ENCODE measurements at places on chromosomes 7 and 10.

GRCh38 chr7:112143136-112143535, 63.1 kb downstream of the DOCK4 start:
- DNase-seq, result no peak

DNA sequence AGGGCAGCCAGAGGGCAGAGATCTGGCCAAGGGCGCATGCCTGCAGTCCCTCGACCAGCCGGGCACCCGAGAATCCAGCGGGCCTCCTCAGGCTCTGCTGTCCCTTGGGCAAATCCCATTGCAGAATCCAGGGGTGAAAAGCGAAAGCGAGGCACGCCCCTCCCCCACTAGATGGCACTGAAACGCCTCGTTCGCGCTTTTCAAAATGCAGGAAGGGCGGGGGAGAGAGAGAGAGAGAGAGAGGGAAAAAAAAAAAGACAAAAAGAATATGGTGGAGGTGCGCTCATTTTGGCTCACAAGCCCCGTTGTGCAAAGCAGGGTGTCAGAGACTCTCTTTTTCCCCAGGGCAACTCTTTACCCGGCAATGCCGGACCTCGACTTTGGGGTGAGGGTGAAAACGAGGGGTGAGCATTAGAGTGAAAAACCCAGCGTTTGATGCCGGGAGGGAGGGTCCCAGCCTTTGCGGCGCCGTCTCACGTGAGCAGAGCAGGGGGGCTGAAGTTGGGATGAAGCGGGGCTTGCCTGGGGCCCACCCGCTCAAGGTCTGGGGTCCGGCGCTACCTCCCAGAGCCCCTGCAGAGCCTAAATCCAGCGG, 2.5 kb upstream of the TMEM178B start:
- peak; percentile 7 for DNase-seq

DNA sequence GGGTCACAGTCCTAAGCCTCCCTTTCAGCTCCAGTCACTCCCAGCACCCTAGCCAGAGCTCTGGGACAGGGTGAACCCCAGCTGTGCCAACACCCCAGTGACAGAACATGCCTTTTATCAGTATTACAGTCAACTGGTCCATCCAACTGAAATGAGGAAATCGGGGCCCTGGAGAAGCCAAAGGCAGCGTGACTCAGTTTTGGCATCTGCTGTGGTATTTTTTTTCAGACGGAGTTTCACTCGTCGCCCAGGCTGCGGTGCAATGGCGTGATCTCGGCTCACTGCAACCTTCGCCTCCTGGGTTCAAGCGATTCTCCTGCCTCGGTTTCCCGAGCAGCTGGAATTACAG, 3.4 kb upstream of the CLDN15 start:
- DNase-seq, result peak; percentile 32

GRCh38 chr7:127550247-127550646, 35.1 kb downstream of the GCC1 start:
- no peak for DNase-seq

DNA sequence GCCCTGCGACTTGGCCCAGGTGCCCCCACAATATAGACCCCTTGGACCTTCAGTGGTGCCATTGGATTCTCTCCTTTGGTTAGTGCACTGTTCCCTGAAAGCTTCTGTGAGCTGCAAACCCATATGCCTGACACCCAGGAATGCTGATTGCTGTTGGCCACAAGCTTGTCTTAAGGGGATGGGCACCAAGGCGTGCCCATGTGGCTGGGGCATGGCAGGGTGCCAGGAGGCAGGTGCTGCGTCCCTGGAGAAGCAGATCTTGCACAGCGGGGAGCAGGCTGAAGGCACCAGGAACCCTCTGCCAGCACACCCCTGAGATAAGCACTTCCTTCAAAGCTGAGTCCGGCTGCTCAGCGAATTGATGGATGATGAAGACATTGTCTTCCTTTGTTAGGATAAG, 411.8 kb downstream of the SDK1 start:
- DNase-seq, result no peak

- peak; percentile 17 for DNase-seq
These were observed 228.2 kb downstream of the AHR start for GRCh38 chr7:17526621-17527020.

- DNase-seq, result peak; percentile 46
These were observed 171.9 kb downstream of the OTUD1 start for GRCh38 chr10:23610626-23611307.

DNA sequence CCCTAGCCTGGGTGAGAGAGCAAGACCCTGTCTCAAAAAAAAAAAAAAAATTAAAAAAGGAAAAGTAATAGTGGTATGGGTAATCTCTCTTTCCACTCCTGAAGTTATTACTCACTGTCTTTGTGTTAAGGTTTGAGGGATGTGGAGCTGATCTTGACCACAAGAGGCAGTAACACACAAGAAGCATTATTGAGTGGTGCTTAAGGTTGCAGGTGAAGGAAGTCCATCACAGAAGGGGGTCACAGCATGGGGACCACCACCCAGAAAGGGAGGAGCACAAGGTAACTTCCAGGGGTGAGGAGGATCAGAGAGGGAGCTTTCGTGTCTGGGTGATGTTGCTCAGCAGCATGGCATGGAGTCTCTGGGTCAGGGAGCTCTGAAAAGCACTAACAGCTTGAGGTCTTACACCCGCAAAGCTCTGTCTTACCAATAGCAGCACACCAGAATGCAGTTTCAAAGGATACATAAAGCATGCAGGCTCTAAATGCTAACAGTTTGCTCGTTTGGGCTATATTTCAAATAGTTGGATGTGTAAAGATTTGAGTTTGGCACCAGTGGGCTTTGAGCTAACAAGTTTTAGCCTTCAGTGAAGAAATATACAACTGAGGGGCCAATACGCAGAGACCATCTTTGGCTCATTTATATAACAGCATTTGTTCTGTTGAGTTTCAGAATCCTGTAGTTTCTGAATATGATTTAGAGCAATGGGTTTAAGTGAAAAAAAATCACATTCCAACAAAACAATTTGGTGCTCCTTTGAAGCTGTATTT, 100.4 kb upstream of the DNAJC1 start:
- peak; percentile 33 for DNase-seq

- DNase-seq, result no peak
These were observed 137.3 kb upstream of the CCDC6 start for GRCh38 chr10:60043561-60044241.

DNA sequence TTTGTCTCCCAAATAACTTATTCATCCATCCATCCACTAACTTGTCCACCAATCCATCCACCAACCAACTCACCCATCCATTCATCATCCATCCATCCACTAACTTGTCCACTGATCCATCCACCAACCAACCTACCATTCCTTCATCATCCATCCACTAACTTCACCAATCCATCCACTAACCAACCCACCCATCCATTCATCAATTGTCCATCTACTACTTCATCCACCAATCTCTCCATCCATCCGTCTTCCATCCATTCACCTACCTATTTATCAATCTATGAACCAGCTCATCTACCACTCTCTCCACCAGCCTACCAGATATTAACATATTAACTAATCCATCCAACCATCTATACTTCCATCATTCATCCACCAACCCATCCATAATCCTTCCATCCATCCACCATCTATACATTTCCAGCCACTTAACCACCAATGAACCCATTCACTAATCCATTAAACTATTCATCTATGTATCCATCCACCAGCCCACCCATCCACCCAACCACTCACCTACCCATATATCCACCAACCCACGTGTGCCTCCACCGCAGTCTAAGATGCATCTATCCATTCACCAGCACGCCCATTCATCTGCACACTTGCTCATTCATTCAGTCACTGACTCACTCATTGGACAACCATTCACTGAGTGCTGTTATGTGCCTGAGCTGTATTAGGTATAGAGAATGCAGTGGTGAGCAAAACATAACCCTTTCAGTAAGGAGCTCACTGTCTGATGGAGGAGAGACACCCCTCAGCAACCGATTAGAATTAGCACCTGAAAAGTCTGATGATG, 19.8 kb upstream of the TBL2 start:
- DNase-seq, result peak; percentile 39

- no peak for DNase-seq
These were observed 435.9 kb upstream of the AUTS2 start for GRCh38 chr7:69162326-69162725.
